ENCODE measurements at places on chromosomes 1 and 21.

DNA sequence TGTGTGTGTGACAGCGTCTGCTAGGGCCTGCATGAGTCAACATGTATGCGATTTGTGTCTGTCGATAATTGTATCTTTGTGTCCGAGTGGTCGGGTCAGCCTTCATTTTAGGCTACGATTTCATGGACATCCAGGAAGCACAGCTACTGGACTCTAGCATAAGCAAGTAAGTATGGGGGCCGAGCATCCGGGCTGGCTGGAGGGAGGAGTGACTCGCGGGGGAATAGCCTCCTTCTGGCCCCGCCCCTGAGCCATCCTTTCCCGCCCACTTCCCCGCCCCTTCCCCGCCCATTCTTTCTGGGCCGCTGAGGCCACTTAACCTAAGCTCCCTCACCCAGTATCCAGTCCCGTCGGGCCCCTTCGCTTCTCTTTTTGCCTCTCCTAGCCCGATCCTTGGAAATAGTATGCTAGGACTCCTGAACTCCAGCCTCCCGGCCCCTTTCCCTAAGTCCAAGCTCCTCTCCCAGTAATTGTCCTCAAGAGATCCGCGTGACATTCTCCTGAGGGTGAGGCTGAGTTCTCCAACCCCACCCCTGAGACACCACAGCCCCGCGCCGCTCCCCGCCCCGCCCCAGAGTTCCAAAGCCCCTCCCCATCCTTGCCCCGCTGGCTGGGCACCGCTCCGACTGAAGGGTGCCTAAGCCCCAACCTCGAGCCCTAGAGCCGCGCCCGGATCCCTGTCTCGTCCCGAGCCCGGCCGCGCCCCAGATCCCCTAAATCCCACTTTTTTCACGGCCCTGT, 1.2 kb downstream of the MAP3K6 start:
- peak; percentile 95 for DNase-seq

DNA sequence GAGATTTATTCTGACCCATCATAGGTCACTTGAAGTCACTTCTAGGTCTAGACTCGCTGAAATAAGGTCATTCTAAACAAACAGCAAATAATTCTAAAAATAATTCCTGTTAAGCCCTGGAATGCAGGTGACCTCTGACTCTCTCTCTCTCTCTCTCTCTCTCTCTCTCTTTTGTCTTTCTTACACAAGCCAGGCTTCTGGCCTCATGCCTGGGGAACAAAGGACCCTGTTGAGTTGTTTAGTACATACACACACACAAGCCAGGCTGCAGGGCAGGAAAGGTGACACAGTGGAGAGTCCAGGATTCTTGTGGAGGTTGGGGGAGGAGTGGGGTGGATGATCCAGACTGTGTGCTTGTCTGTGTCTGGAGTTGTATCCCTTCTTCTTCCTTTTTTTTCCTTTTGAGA, 4.0 kb upstream of the MEX3A start:
- DNase-seq, result no peak

DNA sequence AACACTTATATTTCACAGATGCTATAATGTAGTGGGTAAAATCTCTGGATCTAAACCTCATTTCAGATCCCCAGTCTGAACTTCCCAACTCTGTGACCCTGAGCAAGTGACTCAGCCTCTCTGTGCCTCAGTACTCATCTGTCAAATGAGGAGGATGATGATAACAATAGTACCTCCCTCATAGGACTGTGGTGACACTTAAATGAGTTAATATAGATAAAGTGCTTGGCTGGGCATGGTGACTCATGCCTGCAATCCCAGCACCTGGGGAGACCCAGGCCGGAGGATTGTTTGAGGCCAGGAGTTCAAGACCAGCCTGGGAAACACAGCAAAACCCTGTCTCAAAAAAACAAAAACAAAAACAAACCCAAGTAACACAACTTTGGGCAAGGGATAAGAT, 4.7 kb upstream of the ECE1 start:
- DNase-seq, result no peak

- no peak for DNase-seq
Observed at GRCh38 chr1:90727917-90728501, 10.9 kb upstream of the BARHL2 start.

- no peak for DNase-seq
Observed at GRCh38 chr1:97281962-97282361, 560.4 kb downstream of the PTBP2 start.

GRCh38 chr1:22297999-22298398, 153.7 kb upstream of the ZBTB40 start:
- DNase-seq, result peak; percentile 20

Data from mesenteric fat pad (tissue), 1 donor.